ENCODE measurements at places on chromosomes 1 and 21. TPM values are rescaled to one million over a fixed set of nuclear protein-coding genes. Genes with fewer than 3 reads are reported as not detected.

Gene OR2T33
- total RNA-seq, result not detected

Gene DNMT3L
- not detected for total RNA-seq

Gene C8B
- total RNA-seq, result not detected

Gene NCSTN
- total RNA-seq, result 27.4 TPM

Gene OR2T12
- not detected for total RNA-seq

Gene FCRL2
- not detected for total RNA-seq

Gene LIN28A
- total RNA-seq, result not detected

- no peak overlapping the region for H3K27ac ChIP-seq
- H3K4me1 ChIP-seq, result no peaks in the 10 kb centered on the region
- no peaks in the 10 kb centered on the region for H3K36me3 ChIP-seq
- H3K4me3 ChIP-seq, result no peak overlapping the region
- H3K27me3 ChIP-seq, result peaks cover 52% of the 10 kb centered on the region
- DNase-seq, result no peak
These were observed 7.7 kb upstream of the CADM3 start for GRCh38 chr1:159163614-159164228.

DNA sequence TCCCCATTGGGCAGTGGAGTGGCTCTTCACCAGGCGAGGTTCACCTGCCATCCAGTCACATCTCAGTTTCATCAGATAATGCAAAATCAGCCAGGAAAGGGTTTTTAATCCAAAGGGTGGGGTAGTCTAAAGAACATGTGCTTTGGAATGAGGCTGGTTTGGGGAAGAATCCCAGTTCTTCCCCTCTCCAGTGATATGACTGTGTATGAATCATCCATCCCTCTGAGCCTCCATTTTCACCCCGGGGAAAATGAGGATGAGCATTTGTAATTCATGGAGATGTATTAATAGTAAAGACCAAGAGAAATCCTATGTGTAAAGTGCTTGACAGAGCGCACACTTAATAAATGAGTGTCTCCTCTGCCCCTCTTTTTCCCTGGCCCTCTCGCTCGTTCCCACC lies 215.1 kb upstream of the FGGY start:
- H3K4me1 ChIP-seq, result peaks cover 20% of the 10 kb centered on the region
- no peaks in the 10 kb centered on the region for H3K36me3 ChIP-seq
- H3K4me3 ChIP-seq, result no peak overlapping the region
- no peak for DNase-seq
- no peak overlapping the region for H3K27ac ChIP-seq

GRCh38 chr1:171422511-171422910 lies 62.8 kb upstream of the PRRC2C start:
- H3K4me3 ChIP-seq, result no peak overlapping the region
- H3K36me3 ChIP-seq, result peaks cover 1% of the 10 kb centered on the region
- H3K27me3 ChIP-seq, result no peaks in the 10 kb centered on the region
- no peak for DNase-seq
- no peak overlapping the region for H3K27ac ChIP-seq

- H3K4me3 ChIP-seq, result no peak overlapping the region
- H3K27me3 ChIP-seq, result no peaks in the 10 kb centered on the region
- no peaks in the 10 kb centered on the region for H3K36me3 ChIP-seq
These were observed 262.8 kb downstream of the LMO4 start for GRCh38 chr1:87591492-87591891.

DNA sequence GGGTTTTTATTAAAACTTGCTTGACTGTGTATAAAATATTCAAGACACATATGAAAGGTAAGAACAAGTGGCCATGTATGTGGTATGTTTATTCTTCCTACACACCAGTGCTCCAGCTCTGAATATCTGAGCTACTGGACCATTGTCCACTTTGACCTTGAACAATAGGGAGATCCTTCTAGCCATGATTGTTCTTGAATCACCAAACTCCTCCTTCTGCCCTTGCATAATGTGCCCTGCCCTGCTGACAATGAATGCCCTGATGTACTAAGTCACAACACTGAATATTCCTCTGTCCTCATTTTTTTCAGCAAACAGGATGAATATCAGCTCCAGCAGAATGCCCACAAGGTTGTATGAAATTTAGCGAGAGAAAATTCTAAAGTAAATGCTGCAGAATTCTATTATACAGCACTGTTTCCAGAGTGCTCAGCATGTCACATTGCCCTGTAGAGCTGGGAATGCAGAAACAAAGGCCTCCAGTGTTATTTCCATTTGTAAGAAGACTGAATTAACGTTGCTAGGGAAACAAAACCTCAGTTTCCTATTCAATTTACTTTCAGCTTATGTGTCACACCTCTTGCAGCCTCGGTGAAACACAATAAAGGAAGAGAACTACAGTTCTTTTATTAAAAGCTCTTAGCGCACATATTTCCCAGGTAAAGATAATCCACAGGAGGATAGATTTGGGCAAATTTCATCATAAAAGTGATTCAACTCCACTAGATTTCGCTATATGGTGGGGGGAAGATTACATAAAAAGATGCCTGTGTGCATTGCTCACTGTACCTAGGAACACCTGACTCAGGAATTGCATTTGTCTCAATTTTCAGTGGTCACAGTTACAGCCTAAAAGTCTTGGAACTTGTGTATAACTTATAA lies 187.4 kb upstream of the ATP1B1 start:
- H3K27me3 ChIP-seq, result peaks cover 5% of the 10 kb centered on the region
- no peaks in the 10 kb centered on the region for H3K4me1 ChIP-seq

DNA sequence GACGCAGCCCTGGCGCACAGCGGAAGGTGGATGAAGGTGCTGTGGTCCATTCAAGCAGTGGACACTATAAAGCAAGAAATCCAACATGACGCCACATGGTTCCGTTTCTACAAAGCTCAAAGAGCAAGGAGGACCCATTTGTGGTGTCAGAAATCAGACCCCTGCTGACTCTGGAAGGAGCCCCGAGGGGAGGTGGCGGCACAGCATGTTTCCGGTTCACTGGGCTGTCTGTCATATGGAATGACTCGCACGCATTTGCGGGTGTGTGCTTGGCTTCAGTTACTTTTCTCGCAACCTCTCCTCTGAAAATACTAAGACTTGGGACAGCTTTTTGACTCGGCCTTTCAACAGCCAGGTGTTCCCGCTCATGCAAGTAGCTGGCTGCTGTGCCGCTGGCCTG lies 29.1 kb upstream of the LRRC47 start:
- H3K4me1 ChIP-seq, result no peaks in the 10 kb centered on the region
- no peak overlapping the region for H3K4me3 ChIP-seq
- no peak for DNase-seq
- H3K27me3 ChIP-seq, result no peaks in the 10 kb centered on the region
- H3K27ac ChIP-seq, result no peak overlapping the region

GRCh38 chr1:47621977-47622376 lies 184.1 kb downstream of the FOXD2 start:
- no peak overlapping the region for H3K4me3 ChIP-seq
- no peaks in the 10 kb centered on the region for H3K36me3 ChIP-seq
- no peaks in the 10 kb centered on the region for H3K4me1 ChIP-seq

DNA sequence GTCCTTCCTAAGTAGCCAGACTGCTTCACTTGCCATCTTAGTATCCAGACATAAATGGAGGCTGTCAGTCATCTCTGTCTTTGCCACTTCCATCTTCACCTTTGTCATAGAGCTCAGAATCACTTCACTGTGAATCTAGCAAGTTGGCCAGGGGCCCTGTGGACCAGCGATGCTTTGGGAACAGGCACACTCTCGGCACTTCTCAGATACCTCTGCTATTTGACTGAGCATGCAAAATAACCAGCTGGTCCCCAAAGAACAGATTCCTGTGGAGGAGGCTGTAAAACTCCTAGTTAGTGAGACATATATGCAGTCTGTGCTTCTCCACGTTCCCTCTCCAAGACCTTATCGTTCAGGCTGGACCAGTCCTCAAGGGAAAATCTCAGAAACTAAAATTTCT lies 76.8 kb upstream of the COA6 start:
- no peaks in the 10 kb centered on the region for H3K4me1 ChIP-seq
- no peaks in the 10 kb centered on the region for H3K36me3 ChIP-seq
- no peak overlapping the region for H3K27ac ChIP-seq

DNA sequence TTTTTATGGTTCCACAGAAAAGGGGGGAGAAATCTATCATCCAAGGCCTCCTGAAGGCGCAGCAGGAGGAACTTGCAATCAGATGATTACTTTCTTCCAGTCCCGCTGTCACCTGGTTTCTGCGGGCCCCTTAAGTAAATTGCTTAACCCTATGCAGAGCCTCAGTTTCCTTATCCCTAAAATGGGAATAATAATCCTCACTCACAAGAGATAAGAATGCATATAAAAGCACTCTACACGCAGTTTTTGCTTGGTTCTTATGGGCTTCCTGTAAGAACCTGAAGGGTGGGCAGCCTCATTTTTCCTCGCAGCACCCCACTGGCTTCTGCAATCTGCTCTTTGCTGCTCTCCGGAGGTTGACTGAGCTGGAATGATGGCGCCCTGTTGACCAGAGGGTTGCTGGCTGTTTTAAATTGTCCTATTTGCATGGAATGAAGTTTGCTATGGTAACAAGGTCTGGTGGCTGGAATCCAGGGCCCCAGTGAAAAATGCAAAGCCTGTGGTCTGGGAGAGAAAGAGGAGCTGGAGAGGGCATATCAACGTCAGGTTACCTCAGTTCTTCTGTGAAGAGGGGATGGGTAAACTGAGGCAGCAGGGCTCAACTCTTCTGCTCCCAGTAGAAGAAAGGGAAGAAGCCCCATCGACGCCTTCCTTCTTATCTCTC lies 1.0 kb upstream of the KAZN start:
- peaks cover 56% of the 10 kb centered on the region for H3K27me3 ChIP-seq
- peaks cover 11% of the 10 kb centered on the region for H3K4me1 ChIP-seq
- H3K36me3 ChIP-seq, result no peaks in the 10 kb centered on the region

- no peaks in the 10 kb centered on the region for H3K4me1 ChIP-seq
- H3K4me3 ChIP-seq, result no peak overlapping the region
- no peak for DNase-seq
- no peaks in the 10 kb centered on the region for H3K36me3 ChIP-seq
These were observed 116.9 kb downstream of the RGS7 start for GRCh38 chr1:241240069-241240468.

DNA sequence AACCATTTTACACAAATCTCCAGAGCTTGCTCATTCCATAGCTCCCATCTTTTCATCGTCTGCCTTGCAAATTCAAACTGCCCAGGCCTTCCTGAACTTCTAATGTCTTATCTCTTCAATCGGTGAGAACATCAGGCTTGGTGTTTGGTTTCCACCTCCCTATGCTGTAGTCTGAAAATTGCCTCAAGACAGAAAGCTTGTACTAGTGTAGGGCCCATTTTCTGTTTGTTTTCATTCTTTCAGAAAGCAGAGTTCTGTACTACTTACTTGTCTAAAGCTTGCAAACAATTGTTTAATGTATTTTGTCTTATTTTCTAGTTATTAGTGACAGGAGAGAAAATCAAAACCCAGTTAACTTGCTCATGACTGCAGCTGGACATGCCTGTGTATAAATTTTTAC lies 16.8 kb downstream of the HOOK1 start:
- peaks cover 5% of the 10 kb centered on the region for H3K4me1 ChIP-seq
- DNase-seq, result no peak
- H3K27ac ChIP-seq, result no peak overlapping the region
- no peaks in the 10 kb centered on the region for H3K27me3 ChIP-seq
- H3K4me3 ChIP-seq, result no peak overlapping the region

DNA sequence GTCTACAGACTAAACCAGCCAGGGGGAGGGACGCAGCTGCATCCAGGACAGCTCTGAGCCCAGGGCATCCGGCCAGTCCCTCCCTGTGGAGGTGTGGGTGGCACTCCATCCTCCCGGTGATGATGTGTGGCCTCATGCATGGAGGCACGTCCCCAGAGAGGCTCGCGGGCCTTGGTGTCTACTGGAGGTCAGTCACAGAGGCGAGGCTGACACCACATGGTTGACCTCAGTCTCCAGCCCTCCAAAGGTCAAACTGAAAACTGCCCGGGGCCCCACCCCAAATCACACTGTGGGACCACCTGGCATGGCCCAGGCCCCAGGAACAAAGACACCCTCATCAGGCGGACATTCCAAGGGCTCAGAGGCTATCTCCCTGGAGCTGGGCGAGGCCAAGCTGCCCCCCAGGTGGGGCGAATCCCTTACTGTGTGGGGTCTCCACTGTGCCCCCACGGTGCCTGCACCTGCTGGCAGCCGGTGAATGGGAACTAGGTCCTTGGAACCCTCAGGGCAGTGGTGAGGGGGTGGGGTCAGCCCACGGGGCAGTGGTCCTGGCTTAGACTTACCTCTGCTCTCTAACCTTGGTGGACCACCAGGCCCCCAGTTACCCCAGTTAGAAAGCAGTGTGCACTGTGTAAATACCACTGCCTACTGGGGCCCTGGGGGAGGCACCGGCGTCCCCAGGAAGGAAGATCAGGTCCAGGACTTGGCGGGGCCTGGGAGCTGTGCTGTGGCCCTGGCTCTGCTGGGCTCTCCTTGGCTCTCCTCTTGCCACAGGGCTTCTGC lies 49.1 kb downstream of the TRPM2 start:
- H3K27me3 ChIP-seq, result no peaks in the 10 kb centered on the region
- peaks cover 5% of the 10 kb centered on the region for H3K4me1 ChIP-seq
- DNase-seq, result no peak
- no peak overlapping the region for H3K4me3 ChIP-seq

DNA sequence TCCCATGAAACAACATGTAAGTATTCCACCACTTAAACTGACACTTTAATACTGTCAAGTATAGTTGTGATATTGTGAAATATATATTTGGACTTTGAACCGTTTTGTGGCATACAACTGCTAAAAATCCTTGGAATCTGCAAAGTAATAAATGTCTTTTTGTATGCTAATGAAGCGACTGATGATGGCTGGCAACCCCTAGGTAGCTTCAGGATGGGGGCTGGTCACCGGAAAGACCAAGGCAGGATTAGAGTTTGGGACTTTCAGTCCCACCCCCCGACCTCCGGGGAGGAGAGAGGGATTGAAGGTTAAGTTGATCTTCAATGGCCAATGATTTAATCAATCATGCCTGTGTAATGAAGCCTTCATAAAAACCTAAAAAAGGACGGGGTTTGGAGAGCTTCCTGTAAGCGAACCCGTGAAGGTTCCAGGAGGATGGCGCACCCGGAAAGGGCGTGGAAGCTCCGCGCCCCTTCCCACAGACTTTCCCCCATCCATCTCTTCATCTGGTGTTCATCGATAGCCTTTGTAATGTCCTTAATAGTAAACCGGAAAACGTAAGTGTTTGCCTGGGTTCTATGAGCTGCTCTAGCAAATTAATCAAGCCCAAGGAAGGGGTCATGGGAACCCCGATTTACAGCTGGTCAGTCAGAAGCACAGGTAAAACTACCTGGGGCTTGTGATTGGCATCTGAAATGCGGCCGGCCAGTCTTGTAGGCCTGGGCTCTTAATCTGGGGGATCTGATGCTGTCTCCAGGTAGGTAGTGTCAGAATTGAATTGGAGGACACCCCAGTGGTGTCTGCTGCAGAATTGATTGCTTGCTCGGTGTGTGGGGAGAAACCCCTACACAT lies 1.8 kb upstream of the ZNF281 start:
- no peaks in the 10 kb centered on the region for H3K27me3 ChIP-seq
- H3K4me3 ChIP-seq, result no peak overlapping the region
- no peak overlapping the region for H3K27ac ChIP-seq

GRCh38 chr1:157277913-157278312 lies 139.7 kb upstream of the ETV3 start:
- no peak overlapping the region for H3K4me3 ChIP-seq
- peaks cover 19% of the 10 kb centered on the region for H3K27me3 ChIP-seq
- H3K36me3 ChIP-seq, result no peaks in the 10 kb centered on the region
- no peaks in the 10 kb centered on the region for H3K4me1 ChIP-seq
- H3K27ac ChIP-seq, result no peak overlapping the region
